ENCODE measurements at places on chromosomes 3 and 15.

GRCh38 chr3:20235796-20236195 lies 49.8 kb upstream of the SGO1 start:
- no peak for DNase-seq

DNA sequence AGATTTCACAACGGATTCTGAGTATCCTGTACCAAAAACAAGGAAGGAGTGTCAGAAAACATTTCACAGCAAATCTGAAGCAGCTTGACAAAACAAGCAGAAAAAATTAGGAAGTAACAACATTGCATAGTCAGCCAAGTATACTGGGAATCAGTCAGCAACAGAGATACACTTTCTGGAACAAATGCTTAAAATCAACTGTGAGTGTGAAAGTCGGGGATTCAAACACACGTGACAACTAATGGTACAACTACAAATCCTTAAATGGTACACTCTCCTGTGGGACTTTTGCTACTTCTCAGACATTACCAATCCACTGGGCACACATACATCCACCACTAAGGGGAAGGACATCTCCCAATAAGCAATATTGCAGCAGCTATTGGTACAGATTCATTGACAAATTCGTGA lies 296.6 kb upstream of the MME start:
- DNase-seq: no peak

DNA sequence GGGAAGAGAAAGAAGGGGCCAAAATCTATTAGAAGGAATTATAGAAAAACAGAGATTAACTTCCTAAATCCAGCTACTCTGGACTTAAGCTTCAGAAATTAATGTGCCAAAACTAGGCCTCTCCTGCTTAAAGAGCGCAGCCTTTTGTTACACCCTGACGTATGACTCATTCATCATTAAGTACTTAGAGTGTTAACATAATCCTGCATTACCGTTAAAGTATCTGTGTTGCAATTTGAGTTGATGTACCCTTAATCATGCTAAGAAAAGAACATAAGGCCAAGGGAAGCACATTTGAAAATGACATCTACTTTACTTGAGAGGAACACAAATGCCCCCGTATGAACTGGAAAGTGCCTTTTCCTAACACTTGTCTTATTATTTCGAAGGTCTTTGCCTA lies 7.9 kb downstream of the HTR3D start:
- no peak for DNase-seq

GRCh38 chr3:16067837-16068471 lies 106.5 kb upstream of the GALNT15 start:
- DNase-seq: peak; percentile 93

- DNase-seq: peak; percentile 87
Measured at GRCh38 chr15:42845581-42845980, 75.0 kb downstream of the TTBK2 start.

- no peak for DNase-seq
Measured at GRCh38 chr3:175851541-175851940, 992.4 kb downstream of the NAALADL2 start.

- no peak for DNase-seq
Measured at GRCh38 chr3:126510308-126510910, 7.2 kb downstream of the UROC1 start.

- no peak for DNase-seq
Measured at GRCh38 chr3:13177236-13177635, 104.0 kb upstream of the IQSEC1 start.

DNA sequence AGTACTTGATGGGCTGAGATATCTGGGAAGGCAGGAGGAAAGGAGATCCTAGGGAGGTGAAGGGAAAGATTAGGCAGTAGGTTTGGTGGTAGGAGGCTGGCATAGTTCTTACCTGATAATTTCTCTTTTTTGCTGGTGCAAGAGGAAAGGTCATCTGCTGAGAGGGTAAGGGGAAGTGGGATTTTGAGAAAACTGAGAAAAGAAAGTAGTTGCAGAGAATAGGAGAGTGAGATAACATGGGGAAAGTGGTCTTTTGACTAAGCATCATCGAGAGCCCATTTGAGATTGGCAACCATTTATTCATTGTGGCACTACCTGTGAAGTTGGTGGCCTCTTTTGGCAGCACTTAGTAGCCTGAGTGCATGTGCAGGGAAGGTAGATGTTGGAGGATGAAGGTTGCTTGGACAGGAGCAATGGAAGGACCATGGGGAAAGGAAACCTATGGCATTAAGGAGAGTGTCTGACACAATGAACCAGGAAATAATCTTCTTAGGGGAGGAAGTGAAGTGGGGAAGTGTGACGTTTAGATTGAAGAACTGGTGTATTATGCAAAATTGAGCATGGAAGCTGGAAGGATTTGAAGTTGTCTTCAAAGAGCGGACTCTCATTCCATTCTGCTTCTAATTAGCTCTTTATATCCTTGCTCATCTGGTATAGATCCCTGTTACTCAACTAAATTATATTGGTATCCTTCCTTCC lies 21.9 kb upstream of the USP13 start:
- DNase-seq: no peak

DNA sequence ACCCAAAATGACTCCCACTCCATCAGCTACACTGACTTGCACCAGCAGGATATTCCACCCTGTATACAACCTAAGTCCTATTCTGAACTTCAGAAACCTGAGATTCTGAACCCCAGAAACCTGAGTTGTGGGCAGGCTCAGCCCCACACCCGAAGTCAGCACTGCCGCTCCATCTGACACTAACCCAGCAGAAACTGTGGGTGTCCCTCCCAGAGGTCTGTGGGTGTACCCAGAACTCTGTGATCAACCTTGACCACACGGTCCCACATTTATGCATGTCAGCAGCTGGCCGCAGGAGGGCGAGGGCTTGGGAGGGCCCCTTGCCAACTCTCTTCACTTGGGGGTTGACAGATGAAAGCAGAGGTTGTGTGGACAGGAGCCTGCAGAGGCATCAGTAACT lies 9.3 kb downstream of the OXTR start:
- DNase-seq: no peak

DNA sequence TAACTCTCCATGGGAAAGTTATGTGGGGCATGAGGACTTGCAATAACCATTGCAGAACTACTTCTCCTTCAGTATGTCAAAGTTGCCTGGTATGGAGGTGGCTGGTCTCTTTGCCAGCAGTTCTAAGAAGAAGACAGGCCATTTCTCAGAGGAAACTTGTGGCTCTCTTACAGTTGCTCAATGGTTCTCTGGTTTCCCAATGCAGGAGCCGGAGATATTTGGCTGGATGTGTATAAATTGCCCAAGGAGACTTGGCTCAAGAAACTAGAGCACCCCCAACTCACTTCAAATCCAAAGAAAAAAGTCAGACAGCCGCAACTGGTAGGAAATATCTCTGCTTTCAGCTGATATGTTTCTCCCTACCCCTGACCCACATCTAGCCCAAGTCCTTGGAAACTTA lies 24.2 kb downstream of the WDR93 start:
- DNase-seq: no peak

DNA sequence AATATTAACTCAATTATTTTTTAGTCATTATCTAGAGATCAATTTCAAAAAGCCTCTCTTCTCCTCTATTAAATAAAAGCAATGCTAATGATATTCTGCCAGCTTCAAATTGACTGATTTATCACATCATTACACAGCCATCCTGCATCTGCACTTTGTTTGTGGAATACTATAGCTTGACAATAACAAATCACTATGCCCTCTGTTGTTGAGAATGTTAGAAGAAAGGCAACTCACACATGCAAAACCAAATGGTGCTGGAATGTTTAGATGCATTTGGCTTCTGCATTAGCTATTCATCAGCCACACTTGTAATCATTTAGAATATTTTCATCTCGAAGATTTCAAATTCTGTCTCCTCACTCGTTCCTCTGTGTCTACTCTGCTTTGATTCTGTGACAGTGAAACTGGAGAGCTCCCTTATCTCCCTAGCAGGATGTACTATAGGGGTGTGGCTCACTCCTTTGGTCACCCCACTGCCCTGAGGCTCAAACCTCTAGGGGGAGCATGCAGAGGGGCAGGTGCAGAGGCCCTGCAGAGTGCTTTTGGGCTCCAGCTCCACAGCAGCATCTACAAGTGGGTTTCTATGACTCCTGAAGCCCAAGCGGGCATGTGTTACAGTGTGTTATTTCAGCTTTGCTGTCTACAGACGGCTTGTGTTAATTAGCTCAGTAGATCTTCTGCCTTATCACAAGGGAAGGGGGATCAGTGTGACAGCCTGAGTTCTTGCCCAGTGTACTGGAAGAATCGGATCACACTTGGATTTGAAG lies 454.1 kb upstream of the BCHE start:
- DNase-seq: no peak

GRCh38 chr3:129531699-129532098 lies 3.3 kb downstream of the RHO start:
- DNase-seq: no peak

- no peak for DNase-seq
Measured at GRCh38 chr15:47950447-47950846, 170.3 kb upstream of the SLC24A5 start.

GRCh38 chr3:188526057-188526456 lies 372.1 kb downstream of the LPP start:
- DNase-seq: peak; percentile 39

DNA sequence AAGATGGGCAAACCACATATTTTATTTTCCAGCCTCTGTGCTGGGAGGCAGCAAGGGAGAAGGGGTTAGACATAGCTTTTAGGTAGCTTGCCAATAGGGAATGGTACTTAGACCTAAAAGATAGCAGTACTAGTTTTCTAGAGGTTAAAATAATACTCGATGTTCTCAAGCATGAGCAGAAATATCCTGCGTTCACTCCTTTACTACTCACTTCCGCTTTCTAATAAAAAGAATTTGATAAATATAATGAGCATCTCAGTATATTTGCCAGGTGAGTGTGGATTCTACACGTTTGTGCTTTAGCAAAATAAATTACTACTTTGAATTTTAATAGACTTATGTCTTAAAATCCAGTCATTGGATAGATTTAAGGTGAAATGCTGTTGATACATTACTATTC lies 39.4 kb upstream of the CD47 start:
- DNase-seq: no peak

- no peak for DNase-seq
Measured at GRCh38 chr3:181728470-181729340, 17.0 kb downstream of the SOX2 start.

DNA sequence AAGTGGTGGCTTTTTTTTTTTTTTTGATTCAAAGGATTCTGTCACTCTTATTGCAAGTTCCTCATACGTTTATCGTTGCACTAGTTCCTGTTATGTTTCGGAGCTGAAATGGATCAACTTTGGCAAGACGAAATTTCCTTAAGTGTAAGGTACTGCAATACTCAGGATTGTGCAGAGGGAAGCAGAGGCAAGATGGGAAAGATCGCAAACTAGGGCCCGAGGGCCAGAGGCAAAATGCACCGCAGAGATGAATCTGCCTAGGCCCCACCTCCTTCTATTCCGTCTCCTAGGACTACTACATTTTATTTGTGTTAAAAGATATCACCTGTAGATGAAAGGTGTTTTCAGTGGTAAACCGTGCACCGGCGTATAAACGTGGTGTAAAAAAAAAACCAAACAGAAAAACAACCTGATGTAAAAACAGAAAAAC lies 331 bp downstream of the RNU6-1 start:
- DNase-seq: peak; percentile 51

GRCh38 chr3:126530171-126531050 lies 6.5 kb downstream of the CHST13 start:
- DNase-seq: no peak

GRCh38 chr3:55198554-55198953 lies 270.7 kb upstream of the LRTM1 start:
- no peak for DNase-seq

- peak; percentile 3 for DNase-seq
Measured at GRCh38 chr15:78004919-78005634, 72.4 kb downstream of the TBC1D2B start.

GRCh38 chr3:57793737-57794187 lies 37.7 kb downstream of the SLMAP start:
- DNase-seq: peak; percentile 19

DNA sequence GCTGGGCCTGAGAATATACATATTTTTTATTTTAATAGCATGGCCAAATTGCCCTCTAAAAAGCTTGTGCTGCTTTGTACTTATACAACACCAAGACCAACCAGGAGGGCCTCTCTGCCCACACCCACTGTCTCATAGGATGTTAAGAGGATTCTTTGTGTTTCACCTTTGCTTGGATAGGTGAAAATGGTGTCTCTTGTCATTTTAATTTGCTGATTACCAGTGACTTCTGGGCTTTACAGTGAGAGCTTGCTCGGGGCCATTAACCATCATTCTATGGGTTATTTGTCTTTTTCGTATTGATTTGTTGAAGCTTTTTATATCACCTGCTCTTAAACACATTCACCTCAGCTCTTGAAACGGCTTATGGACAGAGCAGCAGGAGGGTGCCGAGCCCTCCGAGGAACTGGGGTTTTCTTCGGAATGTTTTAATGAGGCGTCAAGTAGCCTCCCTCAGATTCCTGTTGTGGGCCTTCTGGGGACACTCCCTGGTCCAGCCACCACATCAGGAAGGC lies 10.5 kb downstream of the PTH1R start:
- DNase-seq: no peak

- DNase-seq: no peak
Measured at GRCh38 chr15:93610944-93611343, 521.9 kb upstream of the RGMA start.

DNA sequence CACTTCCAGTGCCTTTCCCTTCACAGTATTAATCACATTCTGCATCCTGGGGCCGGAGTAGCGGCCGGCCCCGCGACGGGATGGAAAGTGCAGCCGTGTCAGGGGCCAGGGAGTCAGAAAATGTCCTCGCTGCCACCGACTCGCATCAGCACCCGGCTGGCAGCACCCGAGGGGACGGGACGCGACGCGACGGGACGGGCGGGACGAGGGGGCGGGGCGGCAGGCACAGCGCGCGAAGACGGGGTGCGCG lies 353 bp downstream of the ATG3 start:
- no peak for DNase-seq

DNA sequence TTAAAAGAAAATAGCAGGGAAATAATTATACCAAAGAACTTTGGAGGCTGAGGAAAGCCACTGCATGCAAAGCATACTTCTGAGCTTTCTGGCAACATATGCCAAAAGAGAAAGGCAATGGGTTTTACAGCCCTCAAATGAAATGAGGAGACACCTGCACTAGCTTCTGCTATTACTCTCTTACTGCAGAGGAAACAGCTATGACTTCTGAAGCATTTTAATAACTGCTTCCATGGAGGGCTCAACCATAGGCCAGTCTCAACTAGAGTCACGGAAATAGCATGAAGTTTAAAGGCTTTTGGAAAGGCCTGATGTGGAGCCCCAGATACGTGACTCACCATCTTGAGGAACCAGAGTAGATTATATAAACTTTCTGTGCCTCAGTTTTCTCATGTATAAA lies 114.8 kb downstream of the OXNAD1 start:
- DNase-seq: no peak

DNA sequence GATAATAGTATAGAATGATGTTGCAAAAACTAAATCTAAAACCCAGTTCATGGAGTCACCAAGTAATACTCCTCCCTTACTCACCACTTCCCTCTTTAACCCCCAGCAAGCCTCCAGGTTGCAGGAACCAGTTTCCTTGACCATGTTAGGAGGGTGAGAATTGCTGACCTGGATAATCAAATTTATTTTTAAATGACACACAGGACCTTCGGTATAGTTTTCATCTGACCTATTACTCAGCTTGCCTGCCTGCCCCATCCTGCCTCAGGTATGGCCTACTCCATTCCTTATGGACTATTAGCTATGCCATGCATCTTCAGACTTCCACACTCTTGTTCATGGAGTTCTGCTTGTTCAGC lies 883 bp downstream of the RTP4 start:
- DNase-seq: no peak

GRCh38 chr3:105094588-105094987 lies 272.1 kb upstream of the ALCAM start:
- no peak for DNase-seq
